NCI-H748 treated with DMSO at 0.1 percent for 48 hours (cell line): ENCODE measurements at places on chromosomes 5 and 9.

DNA sequence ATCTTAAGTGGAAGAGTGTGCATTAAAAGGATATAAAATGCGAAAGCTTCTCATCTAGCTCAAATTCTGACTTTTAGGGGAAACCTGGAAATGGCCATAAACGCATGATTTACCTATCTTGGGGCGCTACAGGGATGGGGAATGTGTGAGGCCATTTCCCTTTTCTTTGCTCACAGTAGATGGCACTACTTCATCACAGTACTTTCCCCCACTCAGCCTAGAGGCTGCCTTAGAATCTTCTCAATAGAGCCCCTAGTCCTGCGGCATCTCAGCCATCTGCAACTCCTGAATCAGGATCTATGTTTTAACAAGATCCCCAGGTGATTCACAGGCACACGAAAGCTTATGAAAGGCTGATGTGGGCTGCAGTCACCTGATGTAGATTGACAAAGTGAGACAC lies 110.8 kb downstream of the LHFPL2 start:
- DNase-seq = peak; percentile 17

DNA sequence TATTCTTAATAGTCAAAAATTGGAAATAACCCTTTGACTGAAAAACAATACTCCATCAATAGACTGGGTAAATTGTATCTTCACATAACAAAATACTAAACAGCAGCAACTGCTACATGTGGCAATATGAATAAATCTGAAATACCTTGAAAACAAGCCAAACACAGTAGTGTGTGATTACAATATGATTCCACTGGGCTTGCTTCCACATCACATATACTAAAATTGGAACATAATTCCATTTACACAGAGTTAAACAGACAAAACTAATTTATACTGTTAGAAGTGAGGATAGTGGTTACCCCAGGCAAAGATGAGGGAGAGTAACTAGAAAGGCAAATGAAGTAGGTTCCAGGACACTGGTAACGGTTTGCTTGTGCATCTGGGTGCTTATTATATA lies 20.4 kb downstream of the FNIP1 start:
- DNase-seq = no peak

- no peak for DNase-seq
These were observed 41.0 kb downstream of the FANCC start for GRCh38 chr9:95276395-95276954.

GRCh38 chr5:67331296-67331925 lies 134.8 kb upstream of the CD180 start:
- no peak for DNase-seq
